IPS DF 6.9 (cell line): ENCODE measurements at places on chromosomes 11 and 22.

DNA sequence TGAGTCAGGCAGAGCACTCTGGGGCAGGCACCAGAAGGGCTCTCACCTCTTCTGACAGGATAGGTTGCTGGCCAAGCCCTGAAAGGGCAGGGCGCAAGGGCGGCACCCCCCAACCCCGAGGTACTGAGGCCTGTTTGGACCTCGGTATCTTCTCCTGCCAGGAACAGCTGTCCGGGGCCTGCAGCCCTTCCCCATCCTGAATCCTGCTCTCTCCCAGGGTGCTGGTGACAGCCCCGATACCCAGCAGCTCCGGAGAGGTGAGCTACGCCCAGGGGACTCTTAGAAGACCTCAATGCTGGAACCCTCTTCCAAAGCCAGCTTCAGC is 79.1 kb downstream of the PHF21B start:
- no peak for DNase-seq

DNA sequence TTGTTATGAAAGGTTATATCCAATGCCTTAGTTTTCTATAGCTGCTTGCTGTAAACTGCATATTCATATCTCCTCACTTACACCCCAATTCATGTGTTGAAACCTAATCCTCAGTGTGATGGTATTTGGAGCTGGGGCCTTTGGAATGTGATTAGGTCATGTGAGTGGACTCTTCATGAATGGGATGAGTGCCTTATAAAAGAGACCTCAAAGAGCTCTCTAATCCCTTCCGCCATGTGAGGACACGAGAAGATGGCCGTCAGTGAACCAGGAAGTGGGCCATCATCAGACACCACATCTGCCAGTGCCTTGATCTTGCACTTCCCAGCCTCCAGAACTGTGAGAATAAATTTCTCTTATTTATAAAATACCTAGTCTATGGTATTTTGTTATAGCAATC is 79.3 kb downstream of the CYP2R1 start:
- no peak for DNase-seq

DNA sequence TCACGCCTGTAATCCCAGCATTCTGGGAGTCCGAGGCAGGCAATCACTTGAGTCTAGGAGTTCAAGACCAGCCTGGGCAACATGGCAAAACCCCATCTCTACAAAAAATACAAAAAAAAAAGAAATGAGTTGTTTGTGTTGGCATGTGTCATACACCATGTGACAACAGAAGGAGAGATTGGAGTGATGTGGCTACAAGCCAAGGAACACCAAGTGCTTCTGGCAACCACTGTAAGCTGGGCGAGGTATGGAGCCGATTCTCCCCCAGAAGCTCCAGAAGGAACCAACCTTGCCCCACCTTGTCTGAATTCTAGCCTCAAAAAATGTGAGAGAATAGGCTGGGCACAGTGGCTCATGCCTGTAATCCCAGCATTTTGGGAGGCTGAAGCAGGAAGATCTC is 39.1 kb upstream of the SLC35C1 start:
- DNase-seq: no peak

DNA sequence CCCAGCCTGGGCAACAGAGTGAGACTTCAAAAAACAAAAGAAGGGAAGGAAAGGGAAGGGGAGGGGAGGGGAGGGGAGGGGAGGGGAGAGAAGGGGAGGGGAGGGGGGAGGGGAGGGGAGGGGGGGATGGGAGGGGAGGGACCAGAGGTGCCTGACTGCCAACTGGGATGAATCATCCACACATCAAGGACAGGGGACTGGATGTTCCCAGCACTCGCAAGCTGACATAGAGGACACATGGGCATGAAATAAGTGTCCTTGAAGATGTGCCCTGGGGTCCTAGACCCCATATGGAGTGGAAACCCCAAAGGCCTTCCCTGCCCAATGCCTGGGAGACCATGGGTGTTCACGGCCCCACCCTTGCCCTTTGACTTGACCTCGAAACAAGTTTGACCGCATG is 19.8 kb downstream of the TST start:
- no peak for DNase-seq

GRCh38 chr11:86291466-86292262 is 10.4 kb upstream of the HIKESHI start:
- peak; percentile 35 for DNase-seq

DNA sequence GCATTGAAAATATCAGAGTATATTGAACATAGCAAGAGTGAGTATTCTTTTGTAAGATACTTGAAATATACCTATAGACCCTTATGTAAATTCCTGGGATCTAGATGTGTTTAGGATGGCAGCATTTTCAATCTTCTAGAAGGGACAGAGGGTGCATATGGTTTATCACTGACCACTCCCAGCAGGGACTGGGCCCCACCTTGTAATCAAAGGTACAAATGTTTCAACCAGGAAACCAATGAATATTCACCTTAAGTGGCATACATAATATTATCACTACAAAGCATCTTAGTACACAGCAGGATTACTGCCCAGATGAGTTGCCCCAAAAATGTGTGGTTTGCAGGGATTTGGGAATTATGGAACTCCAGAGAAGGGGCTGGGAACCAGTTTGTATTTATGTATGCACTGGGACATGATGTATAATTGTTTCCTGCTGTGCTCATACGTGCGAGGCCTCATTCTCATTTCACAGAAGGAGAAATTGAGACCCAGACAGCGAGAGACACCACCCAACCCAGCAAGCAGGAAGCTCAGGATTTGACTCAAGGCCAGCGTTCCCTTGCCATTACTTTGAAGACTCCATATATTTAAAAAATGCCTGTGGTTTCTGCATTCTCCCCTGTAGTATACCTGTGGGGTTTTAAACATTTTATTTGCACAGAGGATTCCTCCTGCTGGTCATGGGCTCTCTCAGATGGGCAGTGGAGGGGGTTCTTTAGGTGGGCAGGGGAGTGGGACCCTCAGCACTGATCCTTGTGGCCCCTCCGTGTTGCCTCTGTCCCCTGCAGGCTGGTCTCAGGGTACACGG is 5.2 kb downstream of the APOL4 start:
- DNase-seq: no peak

GRCh38 chr11:80136991-80137390 is 696.2 kb upstream of the TENM4 start:
- no peak for DNase-seq

- no peak for DNase-seq
Measured at GRCh38 chr11:110979696-110980095, 265.8 kb upstream of the POU2AF2 start.

GRCh38 chr11:74380746-74381439 is 17.3 kb downstream of the PGM2L1 start:
- no peak for DNase-seq

GRCh38 chr11:64456509-64457320 is 97.8 kb downstream of the RPS6KA4 start:
- no peak for DNase-seq

DNA sequence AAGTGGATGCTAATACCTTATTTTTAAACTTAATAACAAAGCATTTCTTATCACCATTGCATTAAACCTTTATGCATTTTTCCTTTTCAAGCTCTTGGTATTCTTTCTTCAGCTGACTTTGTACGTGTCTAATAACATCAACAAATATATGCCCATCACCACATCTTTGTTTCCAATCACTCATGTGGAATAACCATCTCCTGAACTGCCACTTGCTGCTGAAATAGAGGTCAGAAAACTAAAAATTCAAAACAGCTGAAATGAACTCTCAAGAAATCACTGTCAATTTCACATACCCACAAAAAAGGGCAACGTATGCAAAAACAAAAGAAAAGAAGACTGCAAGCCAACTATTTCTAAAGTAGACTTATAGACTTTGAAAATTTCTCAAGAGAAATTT is 7.4 kb downstream of the MSANTD4 start:
- no peak for DNase-seq

- DNase-seq: no peak
Measured at GRCh38 chr22:45542001-45542520, 39.4 kb downstream of the FBLN1 start.

DNA sequence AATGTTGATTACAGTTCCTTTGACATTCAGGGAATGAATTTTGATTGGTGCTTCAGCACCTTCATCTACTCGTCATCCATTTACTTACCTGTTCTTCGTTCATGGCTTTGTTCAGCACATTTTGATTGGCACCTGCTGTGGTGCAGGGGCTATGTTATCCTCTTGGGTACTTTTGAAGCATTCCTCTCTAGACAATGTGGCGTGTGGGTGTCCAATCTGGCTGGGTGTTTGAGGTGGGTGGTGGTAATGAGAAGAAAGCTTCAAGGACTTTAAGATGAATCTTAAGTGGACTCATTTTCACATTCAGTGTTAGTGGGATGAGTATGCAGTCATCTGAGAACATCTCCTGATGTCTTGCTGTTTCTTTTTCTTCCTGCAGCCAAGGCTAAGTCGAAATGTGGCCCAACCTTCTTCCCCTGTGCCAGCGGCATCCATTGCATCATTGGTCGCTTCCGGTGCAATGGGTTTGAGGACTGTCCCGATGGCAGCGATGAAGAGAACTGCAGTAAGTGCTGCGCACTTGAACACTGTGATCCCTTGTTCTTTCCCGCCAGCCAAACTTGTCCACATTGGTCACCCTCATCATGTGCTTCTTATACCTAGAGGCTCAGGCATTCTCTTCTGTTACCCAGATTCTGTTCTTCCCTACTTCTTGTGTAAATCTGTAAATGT is 137.5 kb downstream of the LDLRAD3 start:
- DNase-seq: no peak

DNA sequence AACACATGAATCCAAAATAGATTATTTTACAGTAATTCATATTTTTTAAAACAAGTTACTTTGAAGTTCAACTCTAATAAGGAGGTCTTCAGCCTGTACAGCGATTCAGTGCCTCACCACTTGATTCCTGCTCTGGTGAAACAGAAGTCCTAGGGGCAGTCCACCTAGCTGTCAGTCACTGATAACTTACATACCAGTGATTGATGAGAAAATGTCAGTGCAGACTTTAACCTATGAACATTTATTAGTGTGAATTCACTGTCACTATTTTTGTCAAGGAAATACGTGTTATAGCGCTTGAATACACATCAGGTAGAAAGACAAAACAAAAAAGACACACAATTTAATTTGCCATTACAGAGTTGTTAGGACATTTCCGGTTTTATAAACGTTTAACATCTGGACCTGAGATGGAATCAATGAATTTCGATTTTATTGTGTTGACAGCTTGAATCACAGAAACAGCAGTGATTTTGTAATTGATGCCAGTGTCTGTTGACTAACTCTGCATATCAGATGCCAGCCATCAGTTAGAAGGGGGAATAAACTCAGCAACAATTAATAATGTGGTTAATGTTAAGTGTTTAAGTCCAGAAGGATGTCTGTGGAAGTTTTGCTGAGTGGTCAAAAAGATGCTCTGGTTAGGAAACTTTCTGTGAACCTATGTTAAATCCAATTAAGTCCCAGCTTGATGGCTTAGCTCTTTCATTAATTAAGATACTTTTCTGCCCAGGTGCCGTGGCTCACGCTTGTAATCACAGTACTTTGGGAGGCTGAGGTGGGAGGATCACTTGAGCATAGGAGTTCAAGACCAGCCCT is 34.5 kb downstream of the ELF5 start:
- no peak for DNase-seq

DNA sequence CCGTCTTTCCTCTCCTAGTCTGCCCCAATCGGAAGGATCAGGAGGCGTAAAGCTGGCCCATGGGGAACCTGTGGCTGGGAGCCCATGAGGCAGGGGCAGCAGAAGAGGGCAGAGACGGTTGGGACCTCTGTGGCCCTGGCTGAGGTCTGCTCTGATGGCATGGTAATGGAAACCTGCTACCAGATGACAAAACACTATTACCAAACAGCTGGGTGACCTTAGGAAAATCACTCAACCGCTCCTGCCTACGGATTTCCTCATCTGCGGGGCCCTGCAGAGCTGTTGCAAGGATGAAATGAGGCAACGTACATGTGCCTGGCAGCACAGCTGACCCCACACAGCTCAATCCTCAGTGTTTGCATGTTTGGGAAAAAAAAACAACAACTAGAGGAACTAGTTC is 4.6 kb downstream of the AP5B1 start:
- no peak for DNase-seq

DNA sequence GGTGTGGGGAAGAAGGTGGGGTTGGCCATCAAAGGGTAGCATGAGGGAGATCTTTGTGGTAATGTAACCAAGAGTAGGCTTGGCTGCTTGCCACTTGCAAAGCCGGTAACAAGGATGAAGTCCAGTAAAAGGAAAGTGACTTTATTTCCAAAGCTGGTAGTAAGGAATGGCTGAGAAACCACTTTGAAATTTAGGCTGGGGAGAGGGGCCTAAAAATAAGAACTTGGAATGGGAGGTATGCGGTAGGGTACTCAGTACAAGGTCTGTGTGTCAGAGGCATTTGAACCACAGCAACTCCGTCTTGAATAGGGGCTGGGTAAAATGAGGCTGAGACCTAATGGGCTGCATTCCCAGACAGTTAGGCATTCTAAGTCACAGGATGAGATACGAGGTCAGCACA is 216.0 kb upstream of the ISX start:
- DNase-seq: no peak

- DNase-seq: no peak
Measured at GRCh38 chr11:2426221-2426620, 18.1 kb downstream of the TRPM5 start.

DNA sequence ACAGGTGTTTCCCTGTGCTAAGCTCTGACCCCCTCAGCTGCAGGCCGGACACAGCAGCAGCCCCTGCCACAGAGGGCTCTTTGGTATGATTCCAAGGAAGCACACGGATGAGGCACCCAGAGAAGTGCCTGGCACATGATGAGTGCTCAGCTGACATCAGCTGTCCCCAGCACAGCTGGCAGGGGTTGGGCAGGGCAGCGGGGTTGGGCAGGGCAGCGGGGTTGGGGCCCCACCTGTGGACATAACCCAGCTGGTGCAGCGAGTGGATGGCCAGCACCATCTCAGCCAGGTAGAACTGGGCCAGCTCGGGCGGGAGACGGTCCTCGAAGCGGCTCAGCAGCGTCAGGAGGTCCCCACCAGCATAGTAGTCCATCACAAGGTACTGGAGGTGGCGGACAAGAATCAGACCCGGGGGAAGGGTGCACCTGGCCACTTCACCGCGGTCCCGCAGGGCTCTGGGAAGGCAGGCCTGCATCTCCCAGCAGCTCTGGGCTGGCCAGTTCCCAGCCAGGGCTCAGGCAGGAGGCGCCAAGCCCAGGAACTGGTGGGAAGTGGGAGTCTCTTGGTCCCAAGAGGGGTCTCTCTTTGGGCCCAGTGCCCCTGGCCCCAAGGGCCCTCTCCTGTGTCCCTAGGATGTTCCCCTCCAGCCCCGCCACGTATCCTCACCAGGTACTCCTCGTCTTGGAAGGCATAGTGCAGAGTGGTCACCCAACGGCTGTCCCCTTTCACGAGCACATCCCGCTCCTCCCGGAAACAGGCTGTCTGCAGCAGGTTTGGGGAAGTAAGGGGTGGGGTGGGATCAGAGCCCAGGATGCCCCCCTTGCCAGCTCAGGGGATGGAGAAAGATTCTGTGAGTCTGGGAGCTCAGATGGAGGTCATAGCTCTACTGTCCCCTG is 4.3 kb downstream of the CDC42BPG start:
- no peak for DNase-seq

- DNase-seq: no peak
Measured at GRCh38 chr22:37248251-37248650, 4.2 kb upstream of the RAC2 start.

GRCh38 chr11:64558065-64558745 is 32.8 kb upstream of the SLC22A12 start:
- no peak for DNase-seq

GRCh38 chr11:84588131-84588829 is 1038.9 kb downstream of the DLG2 start:
- no peak for DNase-seq
